ENCODE measurements at places on chromosomes 6 and 20.
A peak's percentile ranks its signal among the peaks of the same experiment; 100 is the strongest.

DNA sequence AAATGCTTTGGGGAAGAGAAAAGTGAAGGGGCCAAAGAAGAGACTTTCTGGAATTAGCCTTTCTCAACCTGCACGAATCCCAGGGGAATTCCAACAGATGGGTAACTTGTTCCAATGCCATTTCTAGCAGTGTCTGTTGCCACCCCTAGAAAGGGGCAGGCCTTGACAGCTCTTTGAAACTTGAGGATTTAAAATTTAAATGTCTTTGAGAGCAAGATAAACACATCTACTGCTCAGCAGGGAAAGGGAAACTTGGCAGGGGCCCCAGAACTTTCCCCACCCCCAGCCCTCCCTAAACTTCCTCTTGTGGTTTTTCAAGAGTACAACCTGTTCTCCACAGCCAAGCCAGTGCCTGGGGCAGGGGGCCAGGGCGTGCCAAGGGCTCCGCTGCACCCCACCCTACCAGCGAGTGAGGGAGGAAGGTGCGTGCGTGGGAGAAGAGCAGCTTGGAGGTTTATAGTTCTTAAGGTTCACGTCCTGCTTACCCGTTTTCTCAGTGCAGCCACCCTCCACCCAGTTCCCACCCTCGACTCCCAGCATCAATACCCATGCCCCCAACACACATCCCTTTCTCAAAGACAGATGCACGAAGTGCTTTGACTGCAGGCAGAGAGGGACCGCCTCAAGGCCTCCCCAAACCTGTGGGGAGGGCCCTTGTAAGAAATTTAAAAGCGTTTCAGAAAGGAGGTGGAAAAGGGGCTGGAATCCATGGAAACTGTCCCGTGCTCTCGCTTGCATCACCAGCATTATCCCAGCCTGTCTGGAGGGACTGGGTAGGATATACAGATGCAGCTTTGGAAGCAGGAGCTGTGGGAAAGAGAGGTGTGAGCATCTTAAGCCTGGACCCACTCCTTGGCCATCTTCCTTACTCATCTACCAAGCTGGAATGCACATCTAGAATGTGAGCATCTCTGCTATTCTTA is 4.5 kb upstream of the TAF8 start:
- DNase-seq = peak; percentile 94

GRCh38 chr6:149128489-149129145 is 188.9 kb upstream of the TAB2 start:
- DNase-seq = no peak

GRCh38 chr6:155400654-155400965 is 55.0 kb downstream of the NOX3 start:
- DNase-seq = no peak

- DNase-seq = no peak
Observed at GRCh38 chr6:112486454-112486853, 139.3 kb downstream of the RFPL4B start.

GRCh38 chr20:25021336-25021735 is 28.8 kb upstream of the APMAP start:
- peak; percentile 10 for DNase-seq

GRCh38 chr6:154876486-154877280 is 118.4 kb upstream of the TIAM2 start:
- DNase-seq = no peak

DNA sequence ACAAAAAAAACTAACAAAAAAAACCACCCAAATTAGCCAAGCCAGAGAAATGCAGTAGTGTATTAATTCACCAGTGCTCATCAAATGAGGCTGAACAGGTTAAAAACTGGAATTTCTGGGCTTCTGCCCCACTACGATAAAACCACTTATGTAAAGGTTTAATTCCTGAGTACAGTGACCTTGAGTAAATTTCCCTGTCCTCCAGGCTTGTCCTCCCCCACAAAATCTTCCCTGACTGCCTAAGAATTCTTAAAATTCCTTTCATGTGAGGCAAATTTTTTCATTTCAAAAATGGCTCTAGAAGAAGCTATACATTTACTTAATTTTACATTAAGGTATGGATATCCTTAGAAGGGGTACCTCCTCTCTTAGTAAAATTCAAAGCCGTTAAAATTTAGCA is 80.1 kb upstream of the ID4 start:
- DNase-seq = no peak

GRCh38 chr6:40476673-40477072 is 110.5 kb downstream of the LRFN2 start:
- no peak for DNase-seq

GRCh38 chr6:127342296-127342945 is 988 bp downstream of the ECHDC1 start:
- DNase-seq = no peak

DNA sequence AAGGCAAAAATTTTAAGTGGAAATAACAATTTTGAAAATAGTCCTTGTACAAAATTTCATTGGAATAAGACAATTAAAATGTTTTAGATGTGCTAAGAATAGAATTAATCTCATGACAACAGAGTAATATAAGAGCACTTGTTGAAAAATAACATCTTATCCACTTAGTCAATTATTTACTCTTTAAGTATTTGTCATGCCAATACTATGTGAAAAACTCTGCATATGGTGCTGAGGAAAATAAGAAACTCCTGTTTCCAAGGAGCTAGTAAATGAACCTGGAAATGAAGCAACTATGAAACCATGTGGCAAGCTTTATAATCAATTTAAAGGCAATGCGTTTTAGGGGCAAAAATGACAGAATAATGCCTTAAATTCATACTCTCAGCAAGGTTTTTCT is 42.7 kb upstream of the HCRTR2 start:
- DNase-seq = no peak

- peak; percentile 43 for DNase-seq
Observed at GRCh38 chr20:6636209-6637159, 131.0 kb upstream of the BMP2 start.

GRCh38 chr6:16064671-16065072 is 64.2 kb upstream of the MYLIP start:
- no peak for DNase-seq

GRCh38 chr20:19560881-19561480 is 197.1 kb upstream of the RIN2 start:
- DNase-seq = no peak

DNA sequence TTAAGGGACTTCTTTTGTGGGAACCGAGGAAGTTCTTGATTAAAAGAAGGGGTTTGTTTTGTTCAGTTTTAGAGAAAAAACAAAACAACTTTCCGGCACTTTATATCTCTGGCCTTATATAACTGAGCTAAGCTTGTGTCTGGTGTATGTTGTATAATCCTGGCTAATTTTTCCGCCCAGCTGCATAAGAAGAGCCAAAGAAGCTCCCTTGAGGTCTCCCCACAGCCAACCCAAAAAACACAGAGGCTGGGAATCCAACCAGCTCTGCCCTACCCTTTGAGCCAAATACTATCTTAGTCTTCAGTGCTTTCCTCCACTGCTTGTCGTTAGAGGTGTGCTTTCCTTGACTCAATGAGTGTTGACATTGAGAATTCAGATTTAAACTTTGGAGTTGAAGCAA is 45.5 kb upstream of the RNF146 start:
- no peak for DNase-seq

GRCh38 chr20:44643596-44644229 is 7.8 kb downstream of the ADA start:
- DNase-seq = peak; percentile 59

DNA sequence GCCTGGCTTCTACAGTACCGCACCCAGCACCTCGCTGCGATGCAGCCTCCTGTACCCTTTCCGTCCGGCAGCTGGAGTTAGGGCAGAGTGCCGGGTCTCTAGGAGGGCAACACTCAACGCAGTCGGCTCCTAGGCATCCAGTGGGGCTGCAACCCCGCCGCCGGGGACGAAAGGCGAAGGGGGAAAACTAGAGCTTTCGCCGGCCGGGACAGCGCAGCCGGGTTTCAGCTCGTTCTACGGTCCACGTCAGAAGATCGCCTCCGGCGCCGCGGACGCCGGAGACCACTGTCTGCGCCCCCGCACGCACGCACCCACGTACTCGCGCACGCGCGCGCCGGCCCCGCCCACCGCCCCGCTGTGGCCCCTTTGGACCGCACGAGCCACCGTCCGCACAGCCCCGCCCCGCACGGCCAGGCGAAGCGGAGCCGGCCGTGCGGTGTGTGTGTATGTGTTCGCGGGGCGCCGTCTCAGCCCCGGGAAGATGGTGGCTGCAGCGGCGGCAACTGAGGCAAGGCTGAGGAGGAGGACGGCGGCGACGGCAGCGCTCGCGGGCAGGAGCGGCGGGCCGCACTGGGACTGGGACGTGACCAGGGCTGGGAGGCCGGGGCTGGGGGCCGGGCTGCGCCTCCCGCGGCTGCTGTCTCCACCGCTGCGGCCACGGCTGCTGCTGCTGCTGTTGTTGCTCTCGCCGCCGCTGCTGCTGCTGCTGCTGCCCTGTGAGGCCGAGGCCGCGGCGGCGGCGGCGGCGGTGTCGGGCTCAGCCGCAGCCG is at the start of gene ATRN:
TSS of gene ATRN (plus strand) at position 392 of the 770 bp plus-strand sequence. CDS start at position 482, 90 bp downstream.
- DNase-seq = peak; percentile 96

DNA sequence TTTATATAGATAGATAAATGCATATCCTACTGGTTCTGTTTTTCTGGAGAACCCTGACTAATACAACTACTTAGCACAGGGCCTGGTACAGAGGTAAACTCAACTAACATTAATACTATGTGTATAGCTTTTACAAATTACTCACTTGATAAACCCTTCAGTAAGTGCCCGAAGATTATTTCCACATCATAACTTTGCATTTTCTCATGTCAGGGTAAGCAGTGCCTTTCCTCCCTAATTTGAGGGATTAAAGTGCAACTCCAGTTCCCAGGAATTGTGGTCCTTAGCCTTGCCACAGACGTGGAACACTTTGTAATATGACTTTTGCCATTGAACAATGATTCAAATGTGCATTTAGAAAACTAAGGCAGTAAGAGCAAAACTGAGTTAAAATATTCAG is 147.5 kb upstream of the SMLR1 start:
- no peak for DNase-seq

DNA sequence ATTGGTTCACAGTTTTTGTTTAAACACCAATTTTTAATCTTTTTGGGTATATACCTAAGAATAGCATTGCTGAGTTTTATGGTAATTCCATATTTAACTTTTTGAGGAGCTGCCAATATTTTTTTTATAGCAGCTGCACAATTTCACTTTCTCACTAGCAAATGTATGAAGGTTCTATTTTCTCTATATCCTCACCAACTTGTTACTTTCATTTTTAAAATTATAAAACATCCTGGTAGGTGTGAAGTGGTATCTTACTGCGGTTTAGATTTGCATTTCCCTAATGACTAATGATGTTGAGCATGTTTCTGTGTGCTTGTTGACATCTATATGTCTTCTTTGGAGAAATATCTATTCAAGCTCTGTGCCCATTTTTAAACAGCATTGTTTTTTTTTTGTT is 452.1 kb downstream of the GRIK2 start:
- no peak for DNase-seq

- no peak for DNase-seq
Observed at GRCh38 chr20:11951696-11952095, 34.0 kb downstream of the BTBD3 start.

GRCh38 chr6:17923401-17923863 is 64.0 kb downstream of the KIF13A start:
- no peak for DNase-seq

DNA sequence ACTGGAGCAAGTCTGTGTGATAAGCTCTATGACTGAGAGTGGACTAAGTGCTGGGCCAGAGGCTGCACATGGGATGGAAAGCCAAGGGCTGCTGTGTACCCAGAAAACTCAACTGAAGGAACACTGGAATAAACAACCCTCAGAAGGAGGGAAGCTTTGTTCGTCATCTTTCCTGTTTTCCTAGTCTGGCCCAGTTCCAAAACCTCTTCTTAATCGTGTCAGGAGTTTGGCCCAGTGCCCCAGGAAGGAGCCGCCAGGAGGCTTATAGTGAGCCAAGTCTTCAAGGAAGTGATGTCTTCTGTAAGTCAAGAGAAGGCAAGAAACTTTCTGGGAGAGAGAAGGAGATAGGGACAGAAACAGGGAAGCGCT is 23.3 kb upstream of the TOP1 start:
- DNase-seq = no peak

- no peak for DNase-seq
Observed at GRCh38 chr6:166597711-166598440, 11.4 kb upstream of the RAMACL start.

GRCh38 chr20:24381886-24382285 is 87.5 kb upstream of the SYNDIG1 start:
- no peak for DNase-seq

GRCh38 chr20:50594591-50595432 is 84.6 kb downstream of the PTPN1 start:
- DNase-seq = peak; percentile 49

DNA sequence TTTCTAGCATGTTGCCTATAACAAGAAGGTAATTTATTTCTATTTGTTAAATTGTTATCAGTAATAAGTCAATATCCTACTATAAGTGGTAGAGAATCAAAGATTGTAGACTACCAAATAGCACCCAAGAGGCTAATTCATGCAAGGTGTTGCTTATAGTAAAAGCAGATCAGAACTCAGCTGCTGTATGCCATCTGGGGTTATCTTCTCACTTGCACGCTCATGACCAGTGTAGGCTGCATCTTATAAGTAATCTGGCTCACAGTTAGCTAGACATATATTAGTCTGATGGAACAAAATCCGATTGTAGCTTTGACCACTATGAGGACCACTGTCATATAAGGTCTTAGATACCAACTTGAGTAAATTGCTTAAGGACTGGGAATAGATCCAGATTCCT is 17.0 kb downstream of the TOP1 start:
- DNase-seq = no peak

DNA sequence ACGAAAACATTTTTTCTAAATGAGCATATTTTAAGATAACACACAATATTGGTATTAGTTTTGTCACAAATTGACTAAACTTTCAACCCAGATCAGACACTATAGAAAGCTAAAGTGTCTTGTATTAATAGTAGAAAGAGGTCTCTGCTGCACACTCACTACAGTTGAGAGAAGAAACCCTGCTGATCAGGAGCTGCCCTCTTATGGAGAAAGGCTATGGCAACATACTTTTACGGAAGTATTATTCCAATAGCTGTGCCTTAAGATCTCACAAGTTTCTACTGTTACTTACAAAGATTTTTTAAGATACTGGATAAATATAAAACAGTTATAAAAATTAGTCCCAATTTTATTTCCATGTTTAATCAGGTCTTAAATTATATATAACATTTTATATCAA is 155.7 kb downstream of the RIMS1 start:
- no peak for DNase-seq

GRCh38 chr6:155351273-155352129 is 37.2 kb upstream of the TFB1M start:
- DNase-seq = no peak

GRCh38 chr6:90343576-90343975 is 46.9 kb upstream of the BACH2 start:
- no peak for DNase-seq
